ENCODE measurements at places on chromosomes 2 and 18.

DNA sequence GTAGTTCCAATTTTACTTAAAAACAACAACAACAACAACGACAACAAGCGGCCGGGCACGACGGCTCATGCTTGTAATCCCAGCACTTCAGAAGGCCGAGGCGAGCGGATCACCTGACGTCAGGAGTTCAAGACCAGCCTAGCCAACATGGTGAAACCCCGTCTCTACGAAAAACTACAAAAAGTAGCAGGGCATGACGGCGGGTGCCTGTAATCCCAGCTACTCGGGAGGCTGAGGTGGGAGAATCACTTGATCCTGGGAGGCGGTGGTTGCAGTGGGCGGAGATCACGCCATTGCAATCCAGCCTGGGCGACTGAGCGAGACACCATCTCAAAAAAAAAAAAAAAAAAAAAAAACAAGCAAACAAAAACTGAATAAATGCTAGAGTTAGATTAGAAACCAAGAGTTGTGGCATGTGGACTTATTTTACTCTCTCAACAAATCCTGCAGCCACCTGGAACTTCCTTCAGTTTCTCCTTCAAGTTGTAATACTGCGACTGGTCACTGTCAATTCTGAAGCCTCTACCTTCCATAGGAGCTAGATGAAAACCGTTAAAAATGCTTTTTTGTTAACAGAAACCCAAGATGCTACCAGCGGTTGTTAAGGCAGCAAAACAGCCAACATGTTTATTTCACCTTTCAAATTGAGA, 1.3 kb downstream of the ATP5F1A start:
- no peak for DNase-seq

- no peak for DNase-seq
Observed at GRCh38 chr2:237482485-237482884, 4.6 kb upstream of the MLPH start.

- DNase-seq, result no peak
Observed at GRCh38 chr2:165886487-165887146, 67.0 kb downstream of the TTC21B start.

- DNase-seq, result no peak
Observed at GRCh38 chr2:12430407-12431133, 286.2 kb upstream of the TRIB2 start.

GRCh38 chr18:76399613-76400391, 95.2 kb downstream of the ZNF516 start:
- DNase-seq, result no peak

Measured in fibroblast of upper back skin (primary cell).